ENCODE measurements at places on chromosomes 16 and 17.
A peak's percentile ranks its signal among the peaks of the same experiment; 100 is the strongest.

DNA sequence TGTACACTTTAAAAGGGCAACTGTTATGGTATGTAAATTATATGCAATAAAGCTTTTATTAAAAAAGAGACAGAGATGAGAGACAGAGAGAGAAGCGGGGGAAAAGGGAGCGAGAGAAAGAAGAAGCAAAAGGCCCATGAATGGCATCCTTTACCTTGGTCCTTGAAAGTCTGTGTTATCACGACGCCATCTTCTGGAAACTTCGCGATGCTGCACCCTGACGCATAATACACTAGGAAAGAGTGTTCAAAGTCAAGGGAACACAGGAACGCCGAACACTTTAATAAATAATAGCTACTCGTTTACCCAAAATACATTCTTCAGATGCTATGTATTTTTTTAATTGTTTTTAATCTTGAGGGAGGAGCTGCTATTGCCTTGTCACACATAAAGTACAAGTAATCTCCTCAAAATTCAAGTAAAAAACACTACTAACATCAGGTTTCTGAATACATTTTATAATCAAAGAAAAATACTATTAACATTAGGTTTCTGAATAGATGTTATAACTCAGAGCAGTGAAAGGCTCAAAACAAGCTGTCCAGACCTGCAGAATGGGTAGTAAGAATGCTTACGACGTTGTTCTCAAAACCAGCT, 23.0 kb upstream of the SLC38A8 start:
- DNase-seq, result no peak

DNA sequence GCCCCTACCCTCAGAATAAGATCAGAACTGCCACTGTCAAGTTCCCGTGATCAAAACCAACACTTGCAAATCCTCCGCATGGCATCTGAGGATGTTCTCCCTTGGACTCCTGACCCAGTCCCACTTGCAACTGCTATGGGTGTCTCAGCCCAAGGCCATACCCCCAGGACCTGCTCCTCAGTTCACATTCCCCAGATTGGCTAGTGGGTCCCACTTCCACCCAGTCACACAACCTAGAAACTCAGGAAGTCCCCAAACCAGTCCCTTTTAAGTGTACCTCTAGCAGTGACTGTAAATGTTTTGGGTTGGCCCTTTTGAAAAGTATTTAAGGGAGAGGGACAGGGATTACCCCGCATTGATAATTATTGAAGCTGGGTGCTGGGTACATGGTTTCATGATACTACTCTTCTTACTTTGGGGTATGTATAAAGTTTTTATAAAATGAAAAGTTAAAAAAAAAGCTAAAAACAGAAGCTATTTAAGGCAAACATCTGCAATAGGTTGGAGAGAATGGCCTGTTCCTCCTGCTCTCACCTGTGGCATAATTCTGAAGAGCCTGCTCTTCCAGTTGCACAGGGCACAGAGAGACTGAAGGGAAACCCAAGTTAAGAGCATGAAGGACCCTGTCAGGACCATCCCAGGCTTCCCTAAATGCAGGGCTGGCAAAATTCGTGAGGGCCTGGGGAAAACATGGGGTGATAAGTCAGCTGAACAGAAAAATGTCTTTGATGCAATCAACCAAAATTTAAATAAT, 42.5 kb downstream of the ERN1 start:
- DNase-seq, result no peak

DNA sequence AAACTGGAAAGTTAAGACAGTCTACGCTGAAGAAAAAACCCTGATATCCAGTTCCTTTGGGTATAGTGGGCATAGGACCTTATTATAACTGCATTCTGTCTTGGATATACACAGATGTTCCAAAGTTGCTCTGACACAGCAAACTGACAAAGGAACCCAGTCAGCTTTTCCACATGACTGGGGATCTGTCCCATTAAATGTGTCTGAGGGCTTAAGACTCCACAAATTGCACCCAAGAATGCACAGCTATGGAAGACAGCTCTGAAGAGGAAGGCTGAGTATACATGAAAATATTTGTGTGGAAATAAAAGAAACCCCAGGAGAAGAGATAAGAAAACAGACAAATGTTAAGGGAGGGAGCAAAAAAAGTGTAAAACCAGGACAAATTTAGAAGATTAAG, 114.1 kb downstream of the SPAG9 start:
- no peak for DNase-seq

- peak; percentile 97 for DNase-seq
These were observed 238.7 kb upstream of the CIBAR2 start for GRCh38 chr16:85350973-85351372.

DNA sequence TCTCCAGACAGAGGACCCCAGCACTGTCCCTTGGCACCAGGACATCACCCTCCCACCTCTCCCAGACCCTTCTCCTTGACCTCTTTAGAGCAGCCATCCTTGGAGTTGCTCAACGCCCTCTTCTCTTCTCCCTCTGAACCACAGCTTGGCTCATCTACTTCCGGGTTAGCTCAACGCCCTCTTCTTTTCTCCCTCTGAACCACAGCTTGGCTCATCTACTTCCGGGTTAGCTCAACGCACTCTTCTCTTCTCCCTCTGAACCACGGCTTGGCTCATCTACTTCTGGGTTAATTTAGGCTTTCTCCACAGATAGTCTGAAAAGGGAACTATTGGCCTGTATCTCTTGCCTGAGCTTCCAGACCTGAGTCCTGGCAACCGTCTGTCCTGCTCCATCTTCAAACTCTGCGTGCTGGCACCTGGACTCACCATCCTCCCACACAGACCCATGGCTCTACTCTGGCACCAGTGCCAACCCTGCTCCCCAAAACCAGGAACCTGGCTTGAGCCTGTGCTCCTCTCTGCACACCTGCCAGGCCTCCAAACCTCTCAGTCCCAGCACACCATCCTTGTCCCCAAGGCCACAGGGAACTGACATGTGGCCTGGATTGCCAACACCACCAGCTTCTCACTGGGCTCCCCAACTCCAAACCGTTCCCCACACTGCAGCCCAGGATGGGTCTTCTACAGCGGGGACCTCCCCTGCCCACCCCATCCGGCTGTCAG, 25.3 kb upstream of the FAAP100 start:
- no peak for DNase-seq

- DNase-seq, result no peak
These were observed 2.8 kb downstream of the ASIC2 start for GRCh38 chr17:33290253-33290652.
